ENCODE measurements at places on chromosomes 16 and 17. TPM values are rescaled to one million over a fixed set of nuclear protein-coding genes. Genes with fewer than 3 reads are reported as not detected.

The MSLN gene
- not detected for polyA plus RNA-seq

The C16orf46 gene
- polyA plus RNA-seq: 0.46 TPM

The SLC13A2 gene
- not detected for polyA plus RNA-seq

The EVI2B gene
- polyA plus RNA-seq: 29.8 TPM

The ALDH3A2 gene
- 37.0 TPM for polyA plus RNA-seq

The MYL11 gene
- 0.74 TPM for polyA plus RNA-seq

The SLC2A4 gene
- polyA plus RNA-seq: not detected

The KRTAP9-6 gene
- polyA plus RNA-seq: not detected

The SLC52A1 gene
- not detected for polyA plus RNA-seq

The GAST gene
- polyA plus RNA-seq: not detected

The SNX20 gene
- polyA plus RNA-seq: 17.0 TPM

Data from GM12878 (cell line).